ENCODE measurements at places on chromosomes 2 and 18.

GRCh38 chr2:58158481-58158880 is 82.6 kb downstream of the FANCL start:
- DNase-seq: no peak

GRCh38 chr18:68439642-68440041 is 275.3 kb downstream of the TMX3 start:
- no peak for DNase-seq

GRCh38 chr18:9631814-9632496 is 17.6 kb upstream of the PPP4R1 start:
- no peak for DNase-seq

DNA sequence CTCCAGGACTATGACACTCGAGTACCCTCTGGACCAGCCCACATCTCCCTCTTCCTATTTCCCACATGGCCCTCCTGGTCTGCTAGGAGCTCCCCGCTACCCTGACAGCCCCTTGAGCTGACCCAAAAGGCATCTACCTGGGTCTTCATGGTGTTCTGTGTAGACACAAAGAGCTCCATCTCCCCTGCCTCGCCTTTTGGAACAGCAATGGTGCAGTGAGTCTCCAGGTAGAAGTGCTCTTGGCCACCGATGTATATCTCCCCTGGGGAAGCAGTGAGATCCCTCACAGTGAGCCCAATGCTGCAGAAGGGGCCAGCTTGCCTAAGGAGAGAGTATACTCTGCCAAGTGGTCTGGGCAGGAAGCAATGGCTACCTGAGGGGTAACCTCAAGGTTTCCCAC is 47.8 kb downstream of the XDH start:
- DNase-seq: no peak

GRCh38 chr2:134243244-134243643 is 10.6 kb upstream of the MGAT5 start:
- DNase-seq: no peak

- DNase-seq: peak; percentile 87
Measured at GRCh38 chr2:20635675-20636584, 15.0 kb downstream of the HS1BP3 start.

Data from GM13976 (cell line).